ENCODE measurements at places on chromosomes 5 and 9.
A peak's percentile ranks its signal among the peaks of the same experiment; 100 is the strongest.

GRCh38 chr5:110063640-110064602 is 374.2 kb downstream of the MAN2A1 start:
- DNase-seq, result no peak

GRCh38 chr9:22986556-22986955 is 539.9 kb downstream of the DMRTA1 start:
- no peak for DNase-seq

DNA sequence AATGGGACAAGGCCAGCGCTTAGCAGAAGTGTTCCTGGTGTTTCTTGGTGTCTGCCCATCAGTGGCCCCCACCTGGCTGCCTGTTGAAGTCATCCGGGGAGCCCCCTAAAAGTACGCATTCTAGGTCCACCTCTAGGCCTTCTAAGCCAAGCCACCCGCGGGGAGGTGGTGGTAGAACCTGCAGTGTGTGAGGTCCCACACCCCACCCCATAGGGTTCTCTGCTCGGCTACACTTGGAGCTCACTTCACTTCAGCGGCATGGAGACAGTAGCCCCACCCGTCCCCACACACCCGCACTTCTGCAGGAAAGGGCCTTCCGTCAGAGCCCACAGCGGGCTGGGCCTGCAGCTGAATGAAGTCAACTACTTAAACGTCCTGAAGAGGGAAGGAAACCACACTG is 29.6 kb upstream of the FCN2 start:
- no peak for DNase-seq

GRCh38 chr9:37209431-37210386 is 89.3 kb downstream of the ZCCHC7 start:
- no peak for DNase-seq

- no peak for DNase-seq
Measured at GRCh38 chr5:167319243-167319642, 972.2 kb upstream of the WWC1 start.

DNA sequence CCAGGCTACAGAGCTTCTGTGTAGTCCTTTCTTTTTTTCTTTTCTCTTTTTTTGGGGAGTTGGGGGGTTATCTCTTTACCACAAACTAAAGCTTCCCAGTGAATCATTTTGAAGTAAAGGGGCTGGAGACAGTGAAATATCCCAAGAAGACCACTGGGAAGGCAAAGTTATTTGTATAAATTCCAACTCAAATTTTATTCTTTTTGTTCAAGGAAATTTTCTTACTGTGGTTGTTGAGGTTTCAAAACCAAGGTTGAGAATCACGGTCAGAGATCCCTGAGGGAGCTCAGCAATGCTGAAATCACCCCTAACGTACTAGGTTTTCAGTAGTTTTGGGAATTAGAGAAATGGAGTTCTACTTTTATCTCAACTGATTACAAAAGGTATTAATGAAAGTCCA is 175.7 kb downstream of the ARHGEF28 start:
- no peak for DNase-seq

DNA sequence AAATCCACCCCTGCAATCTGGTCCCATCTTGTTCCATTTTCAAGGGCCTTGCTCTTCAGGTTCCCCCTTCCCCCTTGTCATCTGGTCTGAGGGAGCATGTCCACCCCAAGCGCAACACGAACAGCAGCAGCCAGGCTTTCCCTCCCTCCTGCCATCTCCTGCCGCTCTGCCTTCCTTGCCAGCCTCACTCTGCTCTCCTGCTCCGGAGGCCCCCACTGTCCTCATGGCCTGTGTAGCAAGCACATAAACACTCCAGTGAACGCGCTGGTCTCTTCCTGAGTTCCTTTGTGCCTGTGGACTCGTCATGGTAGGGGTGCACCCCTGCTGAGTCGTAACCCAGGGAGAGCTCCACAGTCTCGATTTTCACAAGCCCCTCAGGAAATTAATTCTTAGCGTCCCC is 29.9 kb downstream of the TENT4A start:
- DNase-seq, result no peak

- DNase-seq, result no peak
Measured at GRCh38 chr5:68137511-68138140, 77.9 kb upstream of the PIK3R1 start.

GRCh38 chr9:134932606-134933005 is 14.9 kb upstream of the FCN1 start:
- no peak for DNase-seq

DNA sequence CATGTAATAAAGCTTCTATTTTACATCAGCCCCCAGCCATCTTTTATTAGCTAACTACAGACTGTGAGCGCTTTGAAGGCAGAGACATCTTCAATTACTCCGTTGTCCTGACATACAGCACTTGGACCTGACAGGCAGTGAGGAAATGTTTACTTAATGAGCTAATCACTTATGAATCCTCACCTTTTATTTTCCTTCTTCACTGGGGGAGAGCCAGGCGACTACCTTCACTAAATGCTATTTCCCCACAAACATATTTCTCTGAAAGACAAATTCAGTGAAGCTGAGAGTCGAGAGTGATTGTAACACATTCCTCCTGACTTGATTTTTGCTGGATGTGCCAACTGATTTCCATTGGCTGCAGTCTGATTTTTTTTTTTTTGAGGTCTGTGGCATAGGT is 192.1 kb upstream of the CLINT1 start:
- no peak for DNase-seq

- DNase-seq, result no peak
Measured at GRCh38 chr9:100071271-100071670, 27.5 kb downstream of the ERP44 start.

GRCh38 chr9:120391691-120392090 is 188.3 kb downstream of the CDK5RAP2 start:
- DNase-seq, result no peak

GRCh38 chr9:15735083-15735857 is 182.4 kb downstream of the CCDC171 start:
- no peak for DNase-seq

- no peak for DNase-seq
Measured at GRCh38 chr5:132253008-132253441, 4.5 kb upstream of the PDLIM4 start.

GRCh38 chr5:156704139-156704538 is 146.0 kb upstream of the PPP1R2B start:
- no peak for DNase-seq

DNA sequence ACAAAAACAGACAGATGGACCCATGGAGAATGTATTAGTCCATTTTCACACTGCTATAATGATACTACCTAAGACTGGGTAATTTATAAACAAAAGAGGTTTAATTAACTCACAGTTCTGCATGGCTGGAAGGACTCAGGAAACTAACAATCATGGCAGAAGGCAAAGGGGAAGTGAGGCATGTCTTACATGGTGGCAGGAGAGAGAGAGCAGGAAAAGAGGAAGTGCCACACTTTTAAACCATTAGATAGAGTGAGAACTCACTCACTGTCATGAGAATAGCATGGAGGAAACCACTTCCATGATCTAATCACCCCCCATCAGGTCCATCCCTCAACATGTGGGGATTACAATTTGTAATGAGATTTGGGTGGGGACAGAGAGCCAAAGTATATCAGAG is 808.9 kb downstream of the CDH12 start:
- DNase-seq, result peak; percentile 1

GRCh38 chr5:72386639-72387038 is 66.5 kb downstream of the PTCD2 start:
- peak; percentile 8 for DNase-seq

- DNase-seq, result no peak
Measured at GRCh38 chr5:95900383-95900958, 61.2 kb downstream of the ELL2 start.

DNA sequence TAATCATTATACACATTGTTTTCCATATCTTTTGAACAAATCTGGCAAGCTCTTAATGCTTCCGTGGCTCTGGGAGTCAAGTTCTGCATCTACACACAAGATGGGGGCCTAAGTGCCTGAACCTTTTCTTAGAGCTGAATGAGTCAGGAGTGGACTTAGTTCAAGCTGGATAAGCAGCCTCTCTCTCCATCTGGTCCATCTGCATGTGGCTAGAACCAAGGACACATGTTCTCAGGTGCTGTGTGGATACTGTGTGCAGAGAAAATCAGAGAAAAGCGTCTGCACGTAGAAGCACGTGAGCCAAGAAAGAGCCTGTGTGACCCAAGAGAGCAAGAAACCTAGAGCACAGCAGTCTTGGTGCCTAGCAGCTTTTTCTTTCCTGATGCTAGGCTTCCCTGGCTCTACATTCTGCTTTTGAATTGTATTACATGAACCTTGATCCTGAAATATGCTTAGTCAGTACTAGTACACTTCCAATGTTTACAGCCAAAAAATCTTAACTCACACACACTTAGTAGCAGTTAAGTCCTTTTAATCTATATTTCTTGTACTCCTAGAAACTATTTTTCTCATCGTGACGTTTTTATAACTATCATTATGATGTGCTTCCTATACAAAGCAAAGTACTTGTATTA is 1798.9 kb downstream of the MAT2B start:
- no peak for DNase-seq

All from AML-193 (cell line).